ENCODE measurements at places on chromosomes 16 and 17. TPM values are rescaled to one million over a fixed set of nuclear protein-coding genes. Genes with fewer than 3 reads are reported as not detected.

- no peak for DNase-seq
Measured at GRCh38 chr17:10738521-10739258, 8.9 kb upstream of the TMEM220 start.

DNA sequence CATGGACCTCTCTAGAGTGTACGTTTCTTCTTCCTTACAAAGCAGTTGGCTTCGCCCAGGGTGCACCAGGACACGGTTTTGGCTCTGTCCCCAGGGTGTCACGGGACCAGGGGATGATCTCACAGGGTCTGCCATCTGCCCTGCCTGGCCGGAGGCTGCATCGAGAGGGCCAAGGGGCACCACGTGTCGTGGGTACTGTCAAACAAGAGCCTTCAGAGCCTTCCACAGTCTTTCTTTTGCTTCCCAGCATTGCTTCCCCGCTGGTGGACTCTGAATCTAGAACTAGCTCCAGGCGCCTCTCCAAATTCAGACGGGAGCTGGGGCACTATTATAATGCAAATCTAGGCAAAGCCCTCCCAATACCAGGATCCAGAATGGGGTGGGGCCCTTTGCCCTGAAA is 47.9 kb downstream of the MAPT start:
- DNase-seq = no peak

- no peak for DNase-seq
Measured at GRCh38 chr16:49049191-49049590, 232.4 kb downstream of the CBLN1 start.

GRCh38 chr17:41256291-41256685 is 1.1 kb downstream of the KRTAP9-9 start:
- no peak for DNase-seq

GRCh38 chr17:79915850-79916430 is 76.7 kb upstream of the CBX4 start:
- no peak for DNase-seq

LUC7L gene
- 27.6 TPM for total RNA-seq

DNA sequence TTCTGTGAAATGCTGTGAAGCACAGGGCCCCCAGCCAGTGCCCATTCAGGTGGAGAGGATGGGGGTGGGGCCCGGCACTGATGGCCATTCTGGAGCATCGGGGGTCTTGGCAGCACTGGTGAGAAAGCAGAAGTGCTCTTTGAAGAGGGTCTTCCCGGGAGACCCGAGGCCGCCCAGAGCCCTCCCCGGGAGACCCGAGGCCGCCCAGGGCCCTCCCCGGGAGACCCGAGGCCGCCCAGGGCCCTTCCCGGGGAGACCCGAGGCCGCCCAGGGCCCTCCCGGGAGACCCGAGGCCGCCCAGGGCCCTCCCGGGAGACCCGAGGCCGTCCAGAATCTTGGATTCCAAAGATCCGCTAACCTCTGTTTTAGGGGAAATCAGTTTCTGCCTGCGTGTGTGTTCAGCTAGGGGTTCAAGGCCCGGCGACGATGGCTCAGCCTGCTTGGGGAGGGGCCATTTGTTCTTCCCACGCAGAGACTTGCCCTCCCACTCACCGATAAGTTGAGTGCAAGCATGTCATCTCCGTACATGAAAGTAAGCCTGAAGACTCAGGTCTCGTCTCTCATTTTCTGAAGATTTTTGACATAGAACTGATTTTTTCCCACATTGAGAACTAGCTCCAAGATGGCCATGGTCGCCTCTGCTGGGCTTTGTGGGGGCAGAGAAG is 35.2 kb upstream of the CAPN15 start:
- no peak for DNase-seq

DNA sequence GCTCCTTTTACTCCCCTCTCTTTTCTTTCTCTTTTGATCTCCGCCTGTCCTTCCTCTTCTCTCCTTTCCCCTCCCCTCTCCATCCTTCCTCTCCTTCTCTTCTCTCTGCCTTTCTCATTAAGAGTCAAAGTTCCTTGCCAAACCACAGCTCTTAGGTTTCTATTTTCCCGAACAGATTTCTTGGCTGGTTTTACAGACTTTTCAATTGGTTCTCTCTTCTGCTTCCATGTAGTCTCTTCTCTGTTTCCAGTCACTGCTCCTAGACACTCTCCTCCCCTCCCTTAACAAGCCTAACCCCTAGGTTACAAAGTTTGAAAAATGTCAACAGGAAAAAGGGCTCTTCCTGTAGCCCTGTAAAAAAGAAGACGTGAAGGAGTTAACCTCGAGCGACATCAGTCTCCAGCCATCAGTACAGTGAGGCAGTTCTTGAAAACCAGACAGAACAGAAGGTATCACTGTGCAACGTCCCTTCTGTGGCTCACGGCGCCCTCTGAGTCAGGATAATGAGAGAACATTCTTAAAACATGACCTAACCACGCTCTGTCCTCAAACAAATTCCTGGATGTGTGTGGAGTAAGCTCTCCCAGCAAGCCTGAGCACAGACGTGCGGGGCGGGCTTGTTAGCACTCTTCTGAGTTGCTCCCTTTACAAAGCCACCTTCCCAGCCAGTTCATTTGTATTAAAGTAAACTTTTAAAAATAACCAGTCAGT is 11.6 kb upstream of the MARCHF10 start:
- peak; percentile 36 for DNase-seq

HOXB6 gene
- total RNA-seq = 3.3 TPM

DNA sequence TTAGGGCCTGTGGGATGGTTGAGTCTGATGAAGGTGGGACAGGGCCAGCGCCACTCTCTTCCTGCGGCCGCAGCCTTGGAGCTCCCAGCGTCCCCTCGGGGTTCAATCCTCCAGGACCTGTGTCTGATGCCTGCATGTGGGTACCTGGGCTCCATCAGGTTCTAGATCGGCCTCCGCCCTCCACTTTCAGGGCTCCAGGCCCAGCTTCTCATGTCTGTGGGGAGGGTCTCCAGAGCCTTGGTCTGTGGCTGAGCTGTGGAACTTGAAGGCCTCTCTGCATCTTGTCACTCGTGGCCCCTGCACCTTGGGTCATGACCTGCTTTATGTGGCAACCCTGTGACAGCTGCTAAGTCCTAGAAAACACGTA is 89.8 kb upstream of the ZNF750 start:
- no peak for DNase-seq

DNA sequence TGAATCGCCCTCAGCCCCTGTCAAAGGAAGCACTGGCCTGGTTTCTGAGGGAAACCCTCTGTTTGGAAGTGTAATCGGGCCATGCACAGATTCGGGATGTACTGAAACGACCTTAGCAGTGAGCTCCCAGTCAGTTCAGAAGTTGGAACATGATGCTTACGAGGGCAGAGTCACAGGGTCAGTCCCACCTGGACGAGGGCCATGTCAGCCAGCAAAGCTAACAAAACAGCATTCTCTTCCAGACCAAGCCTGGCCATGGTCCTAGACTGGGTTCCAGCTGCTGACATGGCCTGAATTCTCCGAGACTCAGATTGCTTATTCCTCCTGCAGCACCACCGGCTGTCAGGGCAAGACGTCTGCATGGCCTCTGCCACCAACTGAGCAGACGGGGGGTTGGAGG is 192.2 kb upstream of the WSCD1 start:
- DNase-seq = peak; percentile 49

MYH1 gene
- total RNA-seq = not detected

- DNase-seq = no peak
Measured at GRCh38 chr16:1877804-1878203, 5.8 kb upstream of the MEIOB start.

DNA sequence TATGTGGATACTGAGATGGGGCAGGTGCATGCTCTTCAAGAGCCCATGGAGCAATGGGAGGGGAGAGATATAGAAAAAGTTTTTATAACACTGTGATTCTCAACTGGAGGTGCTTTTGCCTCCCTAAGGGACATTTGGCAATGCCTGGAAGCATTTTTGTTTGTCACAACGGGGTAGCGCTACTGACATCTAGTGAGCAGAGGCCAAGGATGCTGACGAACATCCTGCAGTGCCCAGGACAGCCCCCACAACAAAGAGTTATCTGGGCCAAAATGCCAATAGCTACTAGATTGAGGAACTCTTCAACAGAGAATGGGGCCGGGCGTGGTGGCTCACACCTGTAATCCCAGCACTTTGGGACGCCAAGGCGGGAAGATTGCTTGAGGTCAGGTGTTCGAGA is 67.2 kb upstream of the CLEC3A start:
- no peak for DNase-seq

MYL4 gene
- total RNA-seq = 0.76 TPM

NMT1 gene
- 82.6 TPM for total RNA-seq

- no peak for DNase-seq
Measured at GRCh38 chr16:4746215-4746614, 11.9 kb downstream of the DNAAF8 start.

SLC5A10 gene
- not detected for total RNA-seq

CDRT4 gene
- 1.3 TPM for total RNA-seq

GRCh38 chr17:33521784-33522183 is 228.7 kb upstream of the ASIC2 start:
- DNase-seq = no peak

DNA sequence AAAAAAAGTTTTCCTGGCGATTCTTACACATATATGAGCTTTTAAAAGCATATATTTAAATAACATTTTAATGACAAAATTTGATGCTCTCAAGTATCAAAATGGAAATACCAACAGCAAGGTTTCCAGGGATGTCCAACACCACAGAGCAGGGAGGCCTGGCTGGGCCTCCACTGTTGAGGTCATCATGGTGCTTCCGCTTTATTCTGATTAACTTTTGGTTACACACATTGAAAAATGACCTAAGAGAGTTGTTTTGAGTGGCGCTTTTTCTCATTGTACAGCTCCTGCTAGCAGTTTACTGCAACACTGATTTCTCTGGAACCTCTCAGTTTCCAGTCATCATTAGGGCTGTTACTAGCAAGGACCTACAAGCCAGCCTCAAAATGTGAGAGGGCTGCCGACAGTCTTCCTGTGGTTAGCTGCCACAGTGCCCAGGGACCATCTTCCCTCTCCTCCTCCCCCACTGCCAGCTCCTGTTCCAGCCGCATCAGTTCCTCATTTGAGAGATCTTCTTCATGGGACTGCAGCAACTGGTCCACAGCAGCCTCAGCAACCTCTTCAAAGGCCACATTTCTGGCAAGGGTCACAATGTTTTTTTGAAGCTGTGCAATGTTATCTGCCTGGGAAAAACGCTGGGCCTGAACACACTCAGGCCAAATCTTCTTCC is 21.3 kb downstream of the DEF8 start:
- DNase-seq = no peak

CCL17 gene
- total RNA-seq = not detected

SLFN5 gene
- total RNA-seq = 35.9 TPM

CD300LF gene
- total RNA-seq = not detected

- DNase-seq = no peak
Measured at GRCh38 chr17:3695129-3695722, 729 bp downstream of the P2RX5 start.

- DNase-seq = no peak
Measured at GRCh38 chr17:80920441-80920840, 71.2 kb upstream of the CHMP6 start.

GRCh38 chr16:66267292-66268014 is 99.0 kb upstream of the CDH5 start:
- no peak for DNase-seq

DNA sequence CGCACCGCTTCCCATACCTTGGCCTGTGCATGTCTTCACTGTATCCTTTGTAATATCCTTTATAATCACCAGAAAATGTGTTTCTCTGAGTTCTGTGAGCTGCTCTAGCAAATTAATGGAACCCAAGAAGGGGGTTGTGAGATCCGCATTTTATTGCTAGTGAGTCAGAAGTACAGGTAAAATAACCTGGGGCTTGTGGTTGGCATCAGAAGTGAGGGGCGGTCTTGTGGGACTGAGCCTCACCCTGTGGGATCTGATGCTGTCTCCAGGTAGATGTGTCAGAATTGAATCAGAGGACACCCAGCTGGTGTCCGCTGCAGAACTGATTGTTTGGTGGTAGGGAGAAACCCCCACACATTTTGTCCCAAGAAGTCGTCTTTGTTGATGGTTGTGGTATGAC is 382.4 kb downstream of the SNX29 start:
- DNase-seq = no peak

- peak; percentile 95 for DNase-seq
Measured at GRCh38 chr17:59329176-59330052, 2.0 kb upstream of the YPEL2 start.

GRCh38 chr16:5025171-5025632 is 8.5 kb downstream of the NAGPA start:
- DNase-seq = no peak
